ENCODE measurements at places on chromosomes 7 and 10.

GRCh38 chr7:69108097-69108496 lies 490.2 kb upstream of the AUTS2 start:
- DNase-seq, result no peak

GRCh38 chr7:17042211-17042610 lies 160.4 kb upstream of the AGR3 start:
- no peak for DNase-seq

GRCh38 chr7:22419488-22419887 lies 62.5 kb upstream of the RAPGEF5 start:
- DNase-seq, result no peak

GRCh38 chr10:78865538-78865875 lies 203.3 kb upstream of the ZMIZ1 start:
- DNase-seq, result no peak

DNA sequence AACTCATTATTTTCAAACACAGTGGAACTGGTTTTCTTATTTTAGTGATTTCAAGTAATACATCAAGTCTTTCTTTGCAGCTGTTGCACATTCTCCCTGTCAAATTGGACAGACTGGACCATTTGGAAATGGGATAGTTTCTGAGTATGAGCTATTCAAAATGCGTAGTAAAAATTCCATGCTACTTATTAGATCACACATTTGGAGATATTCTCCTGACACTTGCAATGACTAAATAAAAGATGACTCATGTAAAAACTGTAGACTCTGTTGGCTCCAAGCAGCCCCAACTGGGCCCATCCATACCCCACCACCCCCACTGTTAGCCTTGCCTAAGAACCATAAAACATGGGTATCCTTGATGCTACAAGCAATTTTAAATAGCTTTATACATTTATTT lies 25.9 kb upstream of the BICC1 start:
- no peak for DNase-seq

DNA sequence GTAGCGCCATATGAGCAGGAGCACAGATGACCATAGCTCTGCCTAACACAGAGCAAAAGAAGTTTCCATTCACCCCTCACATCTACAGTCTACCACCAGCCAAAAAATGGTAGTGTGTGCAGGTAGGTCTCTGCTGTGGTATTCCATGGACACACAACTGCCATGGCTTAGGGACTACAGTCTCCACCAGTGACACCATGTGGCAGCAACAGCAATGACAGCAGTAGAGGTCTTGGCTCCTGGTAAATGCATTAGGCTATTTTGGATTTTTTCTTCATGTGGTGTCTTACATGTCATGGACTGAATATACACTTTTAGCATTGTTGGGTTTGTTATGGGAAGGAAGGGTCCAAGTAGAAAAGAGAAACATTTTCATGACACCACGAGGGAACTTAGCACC lies 70.1 kb upstream of the CABCOCO1 start:
- DNase-seq, result no peak

All from activated gamma-delta T cell treated with Interleukin-2 at 50 U/mL for 16 hours (primary cell).